ENCODE measurements at places on chromosomes 12 and 14. TPM values are rescaled to one million over a fixed set of nuclear protein-coding genes. Genes with fewer than 3 reads are reported as not detected.

DNA sequence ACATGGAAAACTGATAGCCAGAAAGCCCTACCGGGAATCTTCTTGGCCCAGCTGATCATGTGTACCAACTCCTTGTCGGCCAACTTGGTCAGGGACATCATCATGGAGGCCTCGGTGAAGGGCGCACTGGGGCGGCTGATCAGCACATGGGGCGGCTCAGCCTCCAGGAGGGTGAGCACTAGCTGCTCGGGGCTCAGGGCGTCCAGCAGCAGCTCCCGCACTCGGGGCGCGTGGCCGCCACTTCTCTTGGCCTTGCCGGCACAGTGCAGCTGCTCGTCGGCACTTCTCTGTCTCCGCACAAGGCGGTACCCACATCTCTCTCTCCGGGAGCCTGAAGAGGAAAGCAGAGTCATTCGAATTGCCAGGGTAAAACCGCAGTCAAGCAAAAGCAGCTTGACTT is 33.8 kb downstream of the ESR2 start:
- DNase-seq, result no peak

DNA sequence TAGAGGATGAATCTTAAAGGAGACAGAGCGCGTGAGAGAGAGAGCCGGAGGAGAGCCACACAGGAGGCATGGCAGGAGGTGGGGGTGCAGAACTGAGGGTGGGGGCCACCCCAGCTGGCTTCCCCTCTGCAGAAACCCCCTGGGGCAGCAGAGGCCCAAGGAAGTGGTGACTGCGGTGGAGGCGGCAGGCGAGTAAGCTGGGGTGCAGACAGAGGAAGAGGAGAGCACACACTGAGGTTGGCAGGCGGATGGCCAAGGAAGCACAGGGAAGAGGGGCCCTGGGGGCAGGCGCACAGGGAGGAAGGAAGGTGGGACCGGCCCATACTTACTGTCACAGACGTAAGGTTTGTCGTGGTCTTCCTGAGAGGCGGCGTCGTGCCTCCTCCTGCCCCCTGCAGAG is 179.8 kb downstream of the DPF3 start:
- DNase-seq, result no peak

DNA sequence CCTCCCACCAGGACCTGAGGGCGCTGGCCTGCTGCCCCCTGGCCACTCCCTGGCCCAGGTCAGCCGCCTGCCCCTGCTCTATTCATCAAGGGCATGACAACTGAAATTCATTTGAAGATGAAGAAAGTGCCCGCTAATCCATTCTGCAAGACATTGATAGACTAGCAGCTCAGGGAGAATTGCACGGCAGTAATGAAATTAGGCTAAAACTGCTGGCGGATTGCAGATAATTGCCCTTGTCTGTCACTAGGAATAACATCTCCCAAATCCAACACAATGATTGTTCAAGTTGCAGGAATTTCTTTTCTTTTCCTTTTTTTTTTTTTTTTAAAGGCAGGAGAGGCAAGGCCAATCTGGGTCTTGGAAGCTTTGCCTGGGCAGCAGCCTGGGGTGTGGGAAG is 44.5 kb downstream of the MVK start:
- DNase-seq, result no peak

GRCh38 chr14:49160983-49161382 is 425.2 kb downstream of the RPS29 start:
- no peak for DNase-seq

The AQP6 gene
- 0.32 TPM for total RNA-seq

- no peak for DNase-seq
Measured at GRCh38 chr12:94500831-94501567, 41.3 kb upstream of the CEP83 start.

DNA sequence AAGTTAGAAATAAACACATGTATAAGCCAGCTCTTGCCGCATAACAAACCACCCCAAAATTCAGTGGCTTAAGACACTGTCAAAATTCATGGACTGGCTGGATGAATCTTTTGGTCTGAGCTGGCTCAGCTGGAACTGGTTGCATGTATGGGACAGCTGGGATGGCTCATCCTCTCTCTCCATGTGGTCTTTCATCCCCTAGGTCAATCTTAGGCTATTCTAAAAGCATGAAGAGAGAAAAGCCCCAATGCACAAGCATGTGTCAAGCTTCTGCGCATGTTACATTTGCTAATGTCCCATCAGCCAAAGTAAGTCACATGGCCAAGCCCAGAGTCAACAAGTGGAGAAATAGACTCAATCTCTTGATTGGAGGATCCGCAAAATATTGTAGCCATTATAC is 71.0 kb downstream of the DRAM1 start:
- DNase-seq, result no peak

- no peak for DNase-seq
Measured at GRCh38 chr12:4296751-4297150, 23.2 kb downstream of the CCND2 start.

GRCh38 chr14:59314953-59315599 is 126.6 kb downstream of the DAAM1 start:
- DNase-seq, result no peak

All from mucosa of gallbladder (tissue), 1 donor.